NCI-H1694 (cell line): ENCODE measurements at places on chromosomes 7 and 10.
A peak's percentile ranks its signal among the peaks of the same experiment; 100 is the strongest.

- DNase-seq, result no peak
Observed at GRCh38 chr10:37015498-37015897, 109.9 kb upstream of the ANKRD30A start.

GRCh38 chr10:88379575-88379974 lies 203.5 kb downstream of the RNLS start:
- no peak for DNase-seq

DNA sequence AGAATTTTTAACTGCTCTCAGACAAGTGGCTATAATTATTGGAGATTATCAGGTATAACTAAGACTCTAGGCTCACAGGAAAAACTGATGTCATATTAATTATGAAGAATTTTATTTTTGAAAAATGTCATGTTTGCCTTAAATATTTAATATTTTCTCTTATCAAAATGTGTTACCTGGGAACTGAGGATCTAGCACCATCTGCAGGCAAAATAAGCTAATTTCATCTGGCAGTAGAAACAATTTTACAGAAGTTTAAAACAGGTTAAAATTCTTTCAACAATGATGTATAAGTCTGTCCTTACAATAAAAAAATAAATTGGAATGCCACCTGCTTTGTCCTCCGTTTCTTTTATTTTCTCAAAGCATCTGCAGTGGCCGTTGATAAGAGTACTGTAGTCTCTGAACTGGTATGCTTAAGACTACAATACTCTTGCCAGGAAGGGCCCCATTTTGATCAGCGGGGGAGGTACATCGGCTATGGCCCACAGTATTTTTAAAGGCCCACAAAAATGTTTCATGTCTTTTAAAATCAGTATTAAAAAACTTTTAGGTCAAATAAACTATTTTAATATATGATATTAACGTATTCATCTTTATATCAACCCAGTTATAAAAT lies 81.3 kb downstream of the VWDE start:
- DNase-seq, result peak; percentile 7

DNA sequence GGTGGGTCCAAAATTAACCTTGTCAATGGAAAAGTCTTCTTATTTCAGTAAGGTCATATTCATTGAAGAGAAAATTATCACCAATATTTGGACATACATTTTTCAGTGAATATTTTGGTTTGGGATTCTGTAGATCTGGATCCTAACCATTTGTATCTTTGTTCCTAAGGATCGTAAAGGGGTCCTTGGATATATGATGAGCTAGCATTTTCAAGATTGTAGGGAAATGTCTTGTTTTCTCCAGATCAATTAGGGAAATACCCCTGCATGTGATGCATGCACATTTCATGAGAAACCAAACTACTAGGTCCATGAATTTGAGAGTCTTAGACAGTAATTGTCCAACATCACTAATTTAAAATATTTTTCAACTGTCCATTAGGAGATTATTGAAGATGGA lies 18.0 kb downstream of the DNTT start:
- DNase-seq, result no peak

DNA sequence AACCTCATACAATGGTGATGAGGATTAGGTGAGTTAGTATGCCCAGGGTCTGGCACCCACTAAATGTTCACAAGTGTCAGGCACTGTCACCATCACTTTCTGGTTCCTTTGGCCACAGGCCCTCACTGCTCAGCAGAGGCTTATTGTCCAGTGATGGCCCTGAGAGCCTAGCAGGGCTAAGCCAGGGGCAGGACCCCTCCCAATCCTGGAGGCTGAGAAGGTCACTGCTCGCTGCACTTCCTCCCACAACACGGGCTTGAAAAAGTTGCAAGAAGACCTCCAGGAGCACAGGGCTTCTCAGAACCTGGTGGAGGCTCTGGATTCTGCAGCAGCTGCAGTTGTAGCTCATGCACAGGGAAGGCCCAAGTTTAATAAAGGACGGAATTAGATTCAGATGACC lies 48.1 kb downstream of the DRGX start:
- no peak for DNase-seq

GRCh38 chr10:95784279-95784913 lies 28.4 kb downstream of the ENTPD1 start:
- DNase-seq, result no peak

- DNase-seq, result peak; percentile 93
Observed at GRCh38 chr7:44275957-44276570, 49.3 kb downstream of the CAMK2B start.

DNA sequence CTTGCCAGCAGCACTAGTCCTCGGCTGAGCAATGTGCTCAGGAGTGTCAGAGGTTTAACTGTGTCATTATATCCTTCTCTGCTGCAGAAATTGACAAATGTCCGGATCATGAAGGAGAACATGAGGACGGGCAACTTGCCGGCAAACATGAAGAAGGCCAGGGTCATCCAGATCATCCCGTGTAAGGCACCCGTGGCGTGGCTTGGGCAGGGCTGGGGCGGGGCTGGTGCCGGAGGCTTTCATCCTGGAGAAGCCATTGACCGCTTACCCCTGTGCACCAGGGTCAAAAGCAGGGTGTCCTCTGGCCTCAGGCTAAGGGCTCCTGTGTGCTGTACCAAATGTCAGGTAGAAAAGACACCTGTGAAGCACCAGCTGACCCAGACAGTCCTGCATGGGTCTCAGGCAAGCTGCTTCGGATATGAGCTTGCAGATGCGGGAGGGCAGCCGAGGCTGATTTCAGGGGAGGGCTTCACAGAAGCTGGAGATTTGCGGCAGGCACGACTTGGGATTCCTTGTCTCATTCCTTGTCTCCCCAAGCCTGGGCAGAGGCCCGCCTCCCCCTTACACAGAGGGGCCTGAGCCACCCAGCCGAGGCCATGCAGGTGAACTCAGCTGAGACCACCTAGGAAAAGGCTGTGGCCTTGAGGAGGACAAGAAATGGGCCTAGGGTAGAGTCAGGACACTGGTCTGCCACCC lies 55.4 kb downstream of the MKI67 start:
- no peak for DNase-seq

DNA sequence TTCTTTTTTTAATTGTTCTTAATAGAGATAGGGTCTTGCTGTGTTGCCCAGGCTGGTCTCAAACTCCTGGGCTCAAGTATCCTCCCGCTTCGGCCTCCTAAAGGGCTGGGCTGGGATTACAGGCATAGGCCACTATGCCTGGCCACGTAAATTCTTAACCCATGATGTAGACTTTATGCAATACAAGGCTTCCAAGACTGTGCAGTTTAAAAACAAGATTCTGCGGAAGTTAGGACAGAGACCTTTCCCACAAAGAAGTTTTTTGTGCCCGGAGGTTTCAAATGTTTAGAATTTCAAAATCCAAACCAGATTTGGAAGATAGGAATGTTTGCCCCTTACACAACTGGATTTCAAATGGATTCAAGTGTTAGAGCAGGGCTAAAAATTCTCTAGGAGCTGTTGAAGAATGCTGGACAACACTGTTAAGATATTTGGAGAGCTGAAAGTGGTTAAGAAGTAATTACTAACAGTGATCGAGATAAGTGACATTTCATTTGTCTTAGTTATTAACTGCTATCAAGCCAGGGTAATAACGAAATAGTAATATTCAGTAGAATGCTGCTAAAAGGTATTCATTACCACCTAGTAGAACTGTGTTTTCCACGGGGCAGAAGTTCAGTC lies 7.4 kb downstream of the APBB1IP start:
- DNase-seq, result no peak

- no peak for DNase-seq
Observed at GRCh38 chr7:112781558-112781957, 8.6 kb downstream of the TMEM168 start.

DNA sequence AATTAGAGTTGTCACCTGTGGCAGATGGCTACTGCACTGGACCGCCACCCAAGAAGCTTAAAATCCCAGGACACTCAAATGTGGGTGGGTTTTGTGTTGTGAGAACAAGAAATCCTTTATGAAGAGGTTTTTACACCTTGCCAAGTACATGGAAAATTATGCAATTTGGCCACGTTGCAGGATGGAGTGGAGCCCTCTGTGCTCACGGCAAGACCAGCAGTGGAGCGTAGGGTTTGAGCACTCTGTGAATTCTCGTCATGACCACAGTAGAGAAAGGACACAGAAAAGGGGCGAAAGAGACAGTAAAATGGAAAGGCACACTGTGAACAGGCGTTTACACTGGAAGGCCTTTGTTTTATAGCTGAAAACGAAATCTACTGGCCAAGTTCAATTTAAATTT lies 222.6 kb downstream of the ADARB2 start:
- no peak for DNase-seq

- DNase-seq, result no peak
Observed at GRCh38 chr10:3096149-3096548, 28.8 kb downstream of the PFKP start.

DNA sequence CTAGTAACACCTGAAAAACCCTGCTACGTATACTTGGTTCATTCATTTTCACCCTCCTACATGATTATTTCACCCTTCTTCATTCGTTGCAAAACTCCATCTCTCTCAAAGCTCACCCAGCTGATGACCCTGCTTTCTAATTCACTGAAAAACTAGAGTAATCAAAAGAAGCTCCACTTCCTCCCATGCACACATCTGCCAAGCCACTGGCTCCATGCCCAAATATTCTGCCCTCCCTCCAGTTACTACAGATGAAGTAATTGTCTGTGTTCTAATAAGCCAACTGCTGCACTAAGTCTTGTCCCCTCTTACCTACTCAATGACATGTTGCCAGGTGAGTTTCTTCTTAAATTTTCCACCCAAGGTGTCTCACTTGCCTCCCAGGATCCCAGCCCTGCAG lies 96.9 kb upstream of the CCDC71L start:
- DNase-seq, result peak; percentile 89

GRCh38 chr7:95674101-95674500 lies 77.8 kb upstream of the PDK4 start:
- no peak for DNase-seq

- DNase-seq, result no peak
Observed at GRCh38 chr10:8738987-8739386, 684.5 kb downstream of the GATA3 start.

- DNase-seq, result no peak
Observed at GRCh38 chr7:10521306-10521705, 452.4 kb upstream of the PHF14 start.

- no peak for DNase-seq
Observed at GRCh38 chr10:73054286-73054685, 42.4 kb downstream of the P4HA1 start.

DNA sequence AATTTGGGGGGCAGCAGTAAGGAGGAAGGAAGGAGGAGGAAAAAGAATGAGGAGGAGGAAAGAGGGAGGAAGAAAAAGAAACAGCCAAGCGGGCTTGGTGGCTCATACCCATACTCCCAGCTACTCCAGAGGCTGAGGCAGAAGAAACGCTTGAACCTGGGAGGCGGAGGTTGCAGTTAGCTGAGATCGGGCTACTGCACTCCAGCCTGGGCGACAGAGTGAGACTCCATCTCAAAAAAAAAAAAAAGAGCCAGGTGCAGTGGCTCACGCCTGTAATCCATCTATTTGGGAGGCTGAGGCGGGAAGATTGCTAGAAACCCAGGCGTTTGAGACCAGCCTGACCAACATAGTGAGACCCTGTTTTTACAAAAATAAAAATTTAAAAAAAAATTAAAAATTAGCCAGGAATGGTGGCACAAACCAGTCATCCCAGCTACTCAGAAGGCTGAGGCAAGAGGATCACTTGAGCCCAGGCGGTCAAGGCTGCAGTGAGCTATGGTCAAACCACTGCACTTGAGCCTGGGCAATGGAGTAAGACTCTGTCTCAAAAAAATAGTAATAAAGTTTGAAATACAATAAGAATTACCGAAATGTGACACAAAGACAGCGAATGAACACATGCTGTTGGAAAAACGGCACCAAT lies 14.1 kb upstream of the CRCP start:
- no peak for DNase-seq

DNA sequence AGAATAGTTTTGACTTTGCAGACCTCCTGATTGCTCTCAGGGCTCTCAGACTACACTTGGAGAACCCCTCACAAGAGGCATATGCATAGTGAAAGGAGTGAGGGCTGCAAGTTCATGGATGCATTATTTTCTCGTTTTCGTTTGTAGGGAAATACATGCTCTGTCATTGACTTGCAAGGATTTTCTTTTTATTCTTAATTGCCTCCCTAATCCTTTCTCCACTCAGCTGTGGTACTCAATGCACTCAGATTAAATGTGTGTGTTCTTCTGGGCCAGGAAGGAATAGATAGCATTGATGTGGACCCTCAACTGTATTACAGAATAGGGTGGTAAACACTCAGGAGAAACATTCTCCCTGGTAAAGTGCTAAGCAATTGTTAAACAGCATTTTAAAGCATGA lies 188.7 kb downstream of the CACNB2 start:
- DNase-seq, result no peak

DNA sequence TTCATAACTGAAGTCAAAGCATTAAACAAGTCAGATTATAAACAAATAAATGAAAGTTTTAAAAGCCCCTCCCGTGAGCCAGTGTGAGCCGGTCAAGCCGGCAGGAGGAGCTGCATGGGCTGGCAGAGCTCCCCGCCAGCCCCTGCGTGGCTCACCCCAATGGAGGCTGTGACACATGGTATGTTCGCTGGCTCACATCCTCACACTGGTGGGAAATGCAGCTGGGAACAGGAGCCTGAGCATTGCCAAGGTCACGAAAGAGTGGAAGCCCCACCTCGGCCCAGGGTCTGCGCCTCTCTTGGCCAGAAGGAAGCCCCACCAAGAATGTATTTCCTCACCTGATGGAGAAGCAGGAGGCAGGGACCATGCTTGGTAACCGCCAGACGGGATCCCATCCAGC lies 261.7 kb upstream of the TCERG1L start:
- no peak for DNase-seq

DNA sequence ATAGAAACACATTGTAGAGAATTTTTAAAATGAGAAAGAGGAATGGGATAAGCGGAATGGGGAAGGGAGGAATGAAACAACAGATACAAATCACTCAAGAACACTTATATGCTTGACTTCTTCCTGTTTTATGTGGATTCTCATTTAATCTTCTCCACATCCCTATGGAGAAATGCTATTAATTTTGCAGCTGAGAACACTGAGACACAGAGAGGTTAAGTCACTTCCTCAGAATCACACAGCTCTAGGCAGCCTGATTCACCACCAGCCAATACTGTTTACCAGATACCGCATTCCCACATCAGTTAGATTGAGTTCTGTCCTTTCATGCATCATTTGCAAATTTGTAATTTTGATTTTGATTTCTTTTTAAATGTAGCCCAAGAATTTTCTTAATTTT lies 170.5 kb downstream of the SH2D4B start:
- no peak for DNase-seq

DNA sequence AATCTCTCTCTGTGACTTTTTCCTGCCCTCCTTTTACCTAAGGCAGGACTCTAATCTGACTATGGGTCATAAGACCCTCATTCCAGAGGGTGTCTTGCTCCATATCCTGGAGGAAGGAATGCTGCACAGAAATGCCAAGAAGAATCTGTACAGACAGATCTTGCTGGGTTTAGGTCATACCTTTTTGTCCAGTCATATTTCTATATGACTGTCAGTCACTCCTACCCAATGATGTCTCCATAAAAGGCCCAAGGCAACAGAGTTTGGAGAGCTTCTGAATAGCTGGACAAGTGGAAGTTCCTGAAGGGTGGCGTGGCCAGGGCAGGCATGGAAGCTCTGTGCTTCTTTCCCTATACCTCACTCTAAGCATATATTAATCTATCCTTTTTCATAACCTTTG lies 47.5 kb downstream of the FEZF1 start:
- DNase-seq, result no peak

- DNase-seq, result no peak
Observed at GRCh38 chr7:13911909-13912308, 77.6 kb downstream of the ETV1 start.
